Fibroblast of skin of abdomen (primary cell): ENCODE measurements at places on chromosomes 12 and 14.
A peak's percentile ranks its signal among the peaks of the same experiment; 100 is the strongest.

GRCh38 chr12:1830981-1831963 is 10.9 kb downstream of the LRTM2 start:
- peak; percentile 38 for DNase-seq

- DNase-seq = no peak
These were observed 696.7 kb upstream of the TBX3 start for GRCh38 chr12:115380546-115381120.

GRCh38 chr14:60723907-60724618 is at the start of gene SIX4:
SIX4 (minus strand) TSS chr14:60724351; CDS start chr14:60724074, 277 bp downstream.
- peak; percentile 87 for DNase-seq

DNA sequence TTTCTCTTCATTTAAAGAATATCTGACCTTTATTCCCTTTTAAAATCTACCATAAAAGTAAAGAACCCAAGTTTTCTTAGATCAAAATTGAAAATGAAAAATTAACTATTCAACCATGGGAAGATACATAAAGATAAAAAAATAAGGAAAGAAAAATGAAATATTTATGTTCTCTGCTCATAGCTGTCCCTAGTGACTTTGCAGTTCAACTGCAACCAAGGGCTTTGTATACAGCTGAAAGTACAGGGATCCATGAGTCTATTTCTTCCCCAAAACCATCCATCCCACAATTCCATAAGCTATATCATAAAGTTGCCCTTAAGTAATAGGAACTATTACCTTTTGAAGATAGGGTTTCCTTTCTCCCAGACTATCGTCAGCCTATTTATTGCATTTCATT is 113.1 kb downstream of the ITPR2 start:
- no peak for DNase-seq

GRCh38 chr14:57617510-57617909 is 123.9 kb upstream of the CCDC198 start:
- DNase-seq = no peak

DNA sequence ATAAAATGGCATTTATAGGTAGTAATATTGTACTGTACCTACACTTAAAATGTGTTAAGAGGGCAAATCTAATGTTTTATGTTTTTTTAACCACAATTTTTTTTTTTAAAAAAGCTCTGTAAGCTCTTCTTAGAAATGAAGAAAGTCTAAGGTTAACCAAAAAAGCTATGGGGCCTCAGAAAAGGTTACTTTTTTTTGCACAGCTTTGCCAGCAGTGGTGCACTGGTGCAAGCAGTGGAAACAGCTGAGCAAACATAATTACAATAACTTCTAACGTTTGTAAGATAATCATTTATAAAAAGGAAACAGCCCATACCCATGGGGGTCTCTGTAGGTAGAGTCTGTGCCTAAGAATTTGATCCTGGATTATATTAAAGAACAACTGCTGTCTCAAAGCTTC is 85.1 kb upstream of the NID2 start:
- DNase-seq = no peak

DNA sequence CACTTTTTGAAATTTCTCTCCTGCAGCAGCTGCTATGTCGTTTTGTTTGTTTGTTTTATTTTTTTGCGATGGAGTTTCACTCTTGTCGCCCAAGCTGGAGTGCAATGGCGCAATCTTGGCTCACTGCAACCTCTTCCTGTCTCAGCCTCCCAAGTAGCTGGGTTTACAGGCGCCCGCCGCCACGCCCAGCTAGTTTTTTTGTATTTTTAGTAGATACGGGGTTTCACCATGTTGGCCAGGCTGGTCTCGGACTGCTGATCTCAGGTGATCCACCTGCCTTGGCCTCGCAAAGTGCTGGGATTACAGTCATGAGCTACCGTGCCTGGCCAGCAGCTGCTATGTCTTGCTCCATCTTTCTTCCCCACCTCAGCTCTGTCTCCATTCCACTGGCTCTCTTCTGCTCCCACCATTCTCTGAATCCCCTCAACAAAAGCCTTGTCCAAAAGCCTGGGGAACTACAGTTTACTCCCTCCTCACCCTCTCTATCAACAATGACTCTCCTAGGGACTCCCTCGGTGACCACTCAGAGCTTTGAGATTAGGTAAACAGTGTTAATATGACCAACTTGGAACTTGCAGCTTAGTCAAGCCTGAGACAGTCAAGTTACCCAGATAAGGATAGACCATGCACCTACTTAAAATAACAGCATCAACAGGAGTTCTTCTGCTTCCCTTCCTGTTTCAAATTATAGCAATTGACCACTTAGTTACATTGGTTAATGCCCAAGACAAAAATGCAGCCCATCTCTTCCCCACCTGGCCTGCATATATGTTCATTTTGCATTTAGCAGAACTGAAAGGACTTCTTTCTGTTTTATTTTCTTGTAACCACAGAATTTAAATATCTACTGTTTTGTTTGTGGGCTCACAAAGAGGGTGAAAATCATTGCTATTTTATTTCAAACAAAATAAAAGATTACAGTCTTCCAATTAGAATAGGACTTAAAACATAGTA is 189.0 kb upstream of the AMIGO2 start:
- no peak for DNase-seq

GRCh38 chr14:93045965-93046704 is 69.6 kb downstream of the ITPK1 start:
- DNase-seq = peak; percentile 29

GRCh38 chr12:55818886-55819285 is 1.0 kb downstream of the ORMDL2 start:
- DNase-seq = peak; percentile 60

- no peak for DNase-seq
These were observed 60.9 kb upstream of the RFLNA start for GRCh38 chr12:124233846-124234640.

DNA sequence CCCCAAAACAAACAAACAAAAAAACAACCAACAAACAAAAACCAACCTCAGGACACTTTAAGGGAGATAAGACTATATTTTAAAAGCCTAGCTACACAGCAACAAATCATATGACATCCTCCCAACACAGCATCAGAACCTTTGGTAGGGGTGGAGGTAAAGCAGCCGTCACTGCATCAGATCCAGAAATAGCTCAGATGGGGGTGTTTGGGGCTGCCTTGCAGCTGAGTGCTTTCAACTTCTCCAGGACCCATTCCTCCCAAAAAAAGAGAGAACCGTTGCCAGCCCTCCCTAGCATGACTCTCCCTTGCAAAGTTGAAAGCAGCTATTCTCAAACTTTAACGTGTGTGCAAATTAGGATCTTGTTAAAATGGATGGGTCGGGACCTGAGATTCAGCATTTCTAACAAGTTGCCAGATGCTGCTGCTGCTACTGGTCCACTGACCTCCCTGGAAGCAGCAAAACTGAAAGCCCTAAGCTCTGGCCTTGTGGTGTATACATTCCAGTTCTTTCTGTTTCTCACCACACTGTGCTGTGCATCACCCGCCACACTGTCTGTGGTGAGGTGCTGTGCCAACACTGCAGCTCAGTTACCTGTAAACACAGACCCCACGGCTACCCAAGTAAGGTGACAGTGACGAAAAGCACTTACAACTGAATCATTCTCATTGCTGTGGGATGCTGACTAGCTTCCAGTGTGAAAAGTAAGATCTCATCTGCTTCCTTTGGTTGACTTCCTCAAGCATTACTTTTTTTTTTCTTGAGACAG is 54.0 kb downstream of the SLC38A1 start:
- DNase-seq = no peak

GRCh38 chr12:6534945-6535696 is 804 bp downstream of the GAPDH start:
- DNase-seq = peak; percentile 71

DNA sequence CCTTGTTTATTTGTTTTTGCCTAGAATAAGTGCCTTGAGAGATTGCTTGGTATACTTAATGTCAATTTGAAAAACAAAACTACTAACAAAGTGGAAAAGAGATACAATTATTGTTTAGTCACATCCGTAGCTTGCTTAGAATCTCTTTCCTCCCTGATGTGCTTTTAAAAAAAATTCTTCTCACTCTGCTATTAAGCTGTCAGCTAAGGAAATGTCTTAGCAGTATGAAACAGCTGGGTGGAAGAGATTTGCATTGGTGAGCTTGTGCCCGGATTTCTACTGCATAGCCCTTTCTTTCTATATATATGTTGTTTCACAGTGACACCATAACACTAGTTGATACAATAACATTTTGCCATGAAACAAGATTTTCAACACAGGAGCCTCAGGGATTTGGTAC is 229.4 kb upstream of the RGS6 start:
- no peak for DNase-seq

DNA sequence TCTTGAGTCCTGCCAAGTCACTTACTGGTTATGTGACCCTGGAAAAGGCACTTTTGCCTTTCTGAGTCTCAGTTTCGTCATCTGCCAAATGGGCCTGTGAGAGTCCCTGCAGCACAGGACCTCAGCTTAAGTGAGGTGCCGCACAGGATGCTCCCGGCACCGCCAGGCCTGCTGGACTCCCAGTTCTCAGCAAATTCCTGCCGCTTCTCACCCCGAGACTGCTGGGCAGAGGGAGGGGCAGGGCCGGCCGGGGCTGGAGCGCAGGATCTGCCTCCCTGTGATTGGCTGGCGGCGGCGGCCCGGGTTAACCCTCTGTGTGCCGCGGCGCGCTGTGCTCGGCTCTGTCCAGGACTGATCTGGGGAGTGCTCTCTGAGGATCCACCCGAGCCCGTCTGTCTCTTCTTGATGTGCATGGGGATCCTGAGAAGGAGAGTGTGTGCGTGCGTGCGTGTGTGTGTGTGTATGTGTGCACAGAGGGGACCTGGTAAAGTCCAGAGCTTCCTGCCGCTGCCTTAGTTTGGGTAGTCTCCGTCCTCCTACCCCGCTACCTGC is 8.6 kb downstream of the SETD1B start:
- DNase-seq = peak; percentile 58

GRCh38 chr12:130639476-130640424 is 76.3 kb downstream of the RIMBP2 start:
- no peak for DNase-seq

DNA sequence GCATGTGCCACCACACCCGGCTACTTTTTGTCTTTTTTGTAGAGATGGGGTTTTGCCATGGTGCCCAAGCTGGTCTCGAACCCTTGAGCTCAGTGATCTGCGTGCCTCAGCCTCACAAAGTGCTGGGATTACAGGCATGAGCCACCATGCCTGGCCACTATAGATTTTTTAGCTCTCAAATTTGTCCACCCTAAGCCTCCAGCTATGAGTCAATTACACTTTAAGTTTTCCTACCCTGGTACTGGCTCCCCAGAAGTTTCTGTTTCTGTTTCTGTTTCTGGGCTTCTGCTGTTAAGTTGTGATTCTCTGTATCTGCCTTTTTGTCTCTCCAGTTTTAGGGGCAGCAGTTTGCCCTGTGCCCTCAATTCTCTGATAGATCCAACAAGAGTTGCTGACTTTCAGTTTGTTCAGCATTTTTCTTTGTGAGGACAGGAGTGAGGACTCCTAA is 4.4 kb upstream of the TINF2 start:
- DNase-seq = no peak

DNA sequence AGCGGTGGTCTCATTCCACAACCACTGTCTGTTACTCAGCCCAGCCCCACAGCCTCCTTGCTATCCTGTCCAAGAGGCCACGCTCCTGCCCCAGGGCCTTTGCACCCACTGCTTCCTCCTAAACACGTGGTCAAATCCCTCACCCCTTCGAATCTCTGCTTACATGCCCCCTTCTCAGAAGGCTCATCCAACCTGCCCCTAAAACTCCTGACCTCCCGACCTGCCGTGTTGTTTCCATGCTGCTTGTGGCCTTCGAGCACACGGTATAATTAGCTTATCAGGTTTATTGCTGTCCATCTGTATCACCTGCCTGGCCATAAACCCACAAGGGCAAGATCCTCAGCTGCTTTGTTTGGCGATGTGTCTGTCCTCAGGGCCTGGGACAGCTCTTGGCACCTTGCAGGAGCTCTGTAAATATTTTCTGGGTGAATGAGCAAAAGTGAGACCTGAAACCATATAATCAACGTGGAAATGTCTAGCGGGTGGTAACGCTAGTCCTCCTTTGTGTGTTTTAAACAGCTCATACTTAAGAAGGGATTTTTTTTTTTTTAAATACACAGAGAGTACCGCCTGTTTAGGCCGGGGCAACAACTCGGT is 36.0 kb downstream of the SCARB1 start:
- no peak for DNase-seq

GRCh38 chr14:65461730-65462129 is 49.2 kb downstream of the FUT8 start:
- DNase-seq = peak; percentile 45

DNA sequence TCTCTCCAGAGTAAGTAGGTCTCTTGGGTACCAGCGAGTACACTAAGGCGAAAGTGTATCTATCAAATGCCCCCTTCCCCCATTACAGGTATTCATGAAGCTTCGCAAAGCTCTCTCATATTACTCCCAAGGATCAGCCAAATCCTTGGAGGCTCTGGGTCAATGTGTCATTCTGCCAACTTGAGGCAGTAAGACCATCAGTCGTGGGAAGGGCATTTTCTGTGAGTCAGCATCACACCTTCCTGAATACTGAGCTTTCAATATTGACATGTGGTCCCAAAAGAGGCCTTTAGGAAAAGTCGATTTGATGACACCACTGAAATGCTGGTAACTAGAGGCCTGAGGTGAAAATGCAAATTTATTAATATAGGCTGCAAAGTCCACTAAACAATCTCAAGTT is 323.9 kb downstream of the LRIG3 start:
- no peak for DNase-seq

- DNase-seq = no peak
These were observed 213.1 kb upstream of the RTL1 start for GRCh38 chr14:101116486-101117130.
